ENCODE measurements at places on chromosomes 6 and 20. TPM values are rescaled to one million over a fixed set of nuclear protein-coding genes. Genes with fewer than 3 reads are reported as not detected.

DNA sequence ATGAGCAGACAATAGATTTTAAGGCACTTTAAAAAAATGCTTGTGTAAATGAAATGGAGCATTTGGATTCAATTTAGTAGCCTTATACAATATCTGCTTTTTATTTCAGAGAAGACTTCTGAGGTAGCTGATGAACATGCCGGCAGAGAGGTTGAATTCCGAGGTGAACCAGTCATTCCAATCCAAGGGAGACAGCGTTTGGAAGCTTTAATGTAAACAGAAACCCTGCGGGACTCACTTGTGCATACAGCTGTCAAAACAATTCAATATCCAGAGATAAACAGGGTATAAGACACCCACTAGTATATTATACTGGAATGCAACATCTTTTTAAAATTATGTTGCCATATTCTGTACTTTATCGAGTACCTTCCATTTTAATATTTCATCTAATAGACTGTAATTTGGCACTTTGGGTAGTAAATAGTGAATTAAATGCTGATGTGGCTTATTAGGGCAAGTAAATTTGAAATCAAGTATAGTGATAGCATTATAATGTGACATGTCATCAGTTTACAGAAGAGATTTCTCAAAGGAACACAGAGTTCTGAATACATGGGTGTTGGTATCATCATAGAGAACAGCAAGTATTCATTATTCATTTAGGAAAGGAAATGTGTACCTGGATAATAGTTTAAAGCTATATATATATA, 347.7 kb downstream of the PRKN start:
- no peak overlapping the region for H3K27ac ChIP-seq
- H3K4me1 ChIP-seq, result no peaks in the 10 kb centered on the region
- H3K27me3 ChIP-seq, result no peaks in the 10 kb centered on the region

DNA sequence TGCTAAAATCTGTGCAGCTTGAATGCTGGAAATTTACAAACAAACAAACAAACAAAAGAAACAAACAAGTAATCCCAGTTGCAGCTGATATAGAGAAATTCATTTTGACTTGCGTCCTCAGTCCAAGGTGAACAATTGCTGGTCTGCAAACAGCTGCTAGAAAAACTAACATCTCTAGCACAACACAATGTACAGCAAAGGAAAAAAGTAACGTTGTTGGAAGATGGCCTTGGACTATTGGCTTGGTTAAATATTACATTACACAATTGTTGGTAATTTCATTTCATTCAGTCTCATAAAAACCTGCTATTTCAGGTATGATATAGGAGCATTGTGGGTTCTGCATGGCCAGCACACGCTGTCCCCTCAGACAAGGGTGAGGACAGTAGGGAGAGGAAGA, 50.0 kb downstream of the STMND1 start:
- H3K27me3 ChIP-seq, result no peaks in the 10 kb centered on the region
- H3K36me3 ChIP-seq, result no peaks in the 10 kb centered on the region
- H3K4me1 ChIP-seq, result no peaks in the 10 kb centered on the region
- no peak overlapping the region for H3K27ac ChIP-seq

RNF114 gene
- 30.2 TPM for polyA plus RNA-seq

GRCh38 chr20:58403272-58403671, 14.2 kb downstream of the VAPB start:
- H3K4me3 ChIP-seq, result no peak overlapping the region
- H3K4me1 ChIP-seq, result no peaks in the 10 kb centered on the region
- DNase-seq, result no peak
- H3K27ac ChIP-seq, result no peak overlapping the region

- no peaks in the 10 kb centered on the region for H3K27me3 ChIP-seq
- no peak overlapping the region for H3K27ac ChIP-seq
- peaks cover 14% of the 10 kb centered on the region for H3K4me1 ChIP-seq
- peaks cover 7% of the 10 kb centered on the region for H3K36me3 ChIP-seq
- no peak for DNase-seq
Measured at GRCh38 chr6:43434001-43434840, 6.9 kb downstream of the ABCC10 start.

GRCh38 chr6:63864671-63865318, 229.2 kb downstream of the PHF3 start:
- H3K4me1 ChIP-seq, result no peaks in the 10 kb centered on the region
- H3K36me3 ChIP-seq, result no peaks in the 10 kb centered on the region
- DNase-seq, result no peak
- H3K4me3 ChIP-seq, result no peak overlapping the region
- H3K27me3 ChIP-seq, result no peaks in the 10 kb centered on the region

C6orf58 gene
- 0.07 TPM for polyA plus RNA-seq

DNA sequence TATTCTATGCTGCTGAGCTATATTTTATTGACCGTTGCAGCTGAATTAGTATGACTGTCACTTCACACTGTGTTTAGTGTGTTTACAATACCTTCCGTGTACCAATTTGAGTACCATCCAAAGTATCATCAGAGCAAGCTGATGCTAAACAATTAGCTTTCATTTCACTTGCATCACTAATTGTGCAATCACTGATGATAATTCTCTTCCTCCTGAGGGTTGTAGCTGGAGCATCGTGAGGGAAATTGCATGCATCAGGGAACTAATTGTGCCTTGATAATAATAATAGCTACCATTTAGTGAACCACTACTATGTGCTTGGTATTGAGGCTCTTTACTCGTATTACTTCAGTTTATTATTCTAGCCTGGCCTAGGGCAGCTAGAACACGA, 384.8 kb upstream of the SOX4 start:
- H3K4me3 ChIP-seq, result no peak overlapping the region
- no peak for DNase-seq
- no peaks in the 10 kb centered on the region for H3K36me3 ChIP-seq
- H3K4me1 ChIP-seq, result peaks cover 2% of the 10 kb centered on the region
- H3K27me3 ChIP-seq, result no peaks in the 10 kb centered on the region

DNA sequence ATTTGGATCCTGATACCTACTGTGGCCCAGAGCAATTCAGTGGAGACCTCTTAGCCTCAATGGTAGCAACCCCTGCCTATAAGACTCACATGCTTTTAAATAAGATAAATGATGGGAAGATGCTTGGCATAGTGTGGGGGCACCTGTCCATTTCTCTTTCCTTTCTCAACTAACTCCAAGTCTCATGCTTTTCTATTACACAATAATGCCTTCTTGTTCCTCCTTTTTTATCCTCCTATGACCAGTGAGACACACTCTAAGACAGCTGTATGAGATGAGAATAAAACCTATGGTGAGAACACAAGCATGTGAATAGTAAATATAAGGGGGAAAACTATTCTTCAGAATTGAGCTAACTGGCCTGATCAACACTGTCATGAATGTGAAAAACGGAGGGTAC, 147.0 kb upstream of the STXBP5 start:
- no peak overlapping the region for H3K4me3 ChIP-seq
- peak overlapping the region; percentile 34 for H3K27ac ChIP-seq
- H3K36me3 ChIP-seq, result no peaks in the 10 kb centered on the region
- H3K27me3 ChIP-seq, result no peaks in the 10 kb centered on the region

- H3K27me3 ChIP-seq, result no peaks in the 10 kb centered on the region
- H3K4me3 ChIP-seq, result no peak overlapping the region
- no peak overlapping the region for H3K27ac ChIP-seq
- no peak for DNase-seq
Measured at GRCh38 chr6:128495536-128496333, 24.7 kb downstream of the PTPRK start.

HLA-DPB1 gene
- polyA plus RNA-seq, result 1.0 TPM

GRCh38 chr20:32652739-32653526, 20.8 kb downstream of the C20orf203 start:
- H3K36me3 ChIP-seq, result no peaks in the 10 kb centered on the region
- H3K27ac ChIP-seq, result peak overlapping the region; percentile 24
- peak overlapping the region; percentile 60 for H3K4me3 ChIP-seq
- peak; percentile 91 for DNase-seq
- H3K4me1 ChIP-seq, result peaks cover 5% of the 10 kb centered on the region

DNA sequence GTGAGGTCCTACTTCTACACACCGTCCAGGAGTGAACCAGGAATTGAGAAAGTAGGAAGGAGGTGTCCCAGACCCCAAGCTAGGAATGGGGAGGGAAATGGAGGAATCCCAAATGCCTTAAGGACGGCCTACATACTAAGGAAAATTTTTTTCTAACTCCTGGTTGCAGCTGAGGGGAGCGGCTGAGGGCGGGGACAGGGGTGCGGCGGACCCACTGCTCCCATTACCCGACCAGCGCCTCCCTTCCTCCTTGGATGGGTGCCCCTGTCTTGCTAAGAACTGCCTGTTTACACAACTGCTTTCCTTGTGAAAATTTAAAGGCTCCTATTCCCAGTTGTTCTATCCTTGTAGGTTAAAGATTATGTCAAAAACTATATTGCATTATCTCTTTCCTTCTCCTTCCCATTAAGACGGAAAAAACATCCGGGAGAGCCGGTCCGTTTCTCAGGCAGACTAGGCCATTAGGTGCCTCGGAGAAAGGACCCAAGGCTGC, 699 bp upstream of the HSPA1B start:
- no peak for DNase-seq
- no peaks in the 10 kb centered on the region for H3K27me3 ChIP-seq
- H3K27ac ChIP-seq, result peak overlapping the region; percentile 90
- no peaks in the 10 kb centered on the region for H3K36me3 ChIP-seq

EYS gene
- 0.05 TPM for polyA plus RNA-seq

DNA sequence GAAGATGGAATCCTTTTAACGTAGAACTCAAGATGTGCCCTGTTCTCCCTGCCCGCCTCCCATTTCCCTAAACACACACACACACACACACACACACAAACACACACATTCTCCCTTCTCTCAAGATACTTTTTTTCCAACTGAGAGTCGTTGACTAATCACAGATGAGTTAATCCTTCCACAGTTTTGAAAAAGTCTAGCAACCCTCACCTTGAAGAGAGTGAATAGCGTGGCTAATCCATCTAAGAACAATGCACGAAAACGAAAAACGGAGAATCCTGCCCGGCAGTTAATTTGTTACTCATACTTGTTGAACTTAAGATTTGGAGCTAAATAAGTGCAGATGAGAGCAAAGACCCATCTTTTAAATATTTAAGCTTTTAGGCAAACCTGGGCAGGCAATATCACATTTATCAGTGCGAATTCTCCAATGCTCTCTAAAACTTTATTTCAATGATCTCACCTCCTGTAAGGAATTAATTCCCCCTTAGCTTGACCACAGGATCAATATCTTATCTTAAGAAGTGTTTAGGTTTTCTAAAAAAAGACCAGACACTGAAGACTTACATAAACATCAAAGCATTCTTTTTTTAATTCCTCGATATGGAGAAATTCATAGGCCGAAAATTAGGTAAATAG, 1.1 kb downstream of the AGPAT4 start:
- no peaks in the 10 kb centered on the region for H3K27me3 ChIP-seq
- no peaks in the 10 kb centered on the region for H3K36me3 ChIP-seq
- H3K4me1 ChIP-seq, result no peaks in the 10 kb centered on the region
- H3K4me3 ChIP-seq, result peak overlapping the region; percentile 79
- H3K27ac ChIP-seq, result peak overlapping the region; percentile 35
- no peak for DNase-seq

GRCh38 chr6:80437221-80437620, 330.8 kb downstream of the BCKDHB start:
- H3K36me3 ChIP-seq, result no peaks in the 10 kb centered on the region
- H3K4me3 ChIP-seq, result no peak overlapping the region
- H3K27me3 ChIP-seq, result no peaks in the 10 kb centered on the region
- no peak for DNase-seq
- H3K27ac ChIP-seq, result peak overlapping the region; percentile 76

DNA sequence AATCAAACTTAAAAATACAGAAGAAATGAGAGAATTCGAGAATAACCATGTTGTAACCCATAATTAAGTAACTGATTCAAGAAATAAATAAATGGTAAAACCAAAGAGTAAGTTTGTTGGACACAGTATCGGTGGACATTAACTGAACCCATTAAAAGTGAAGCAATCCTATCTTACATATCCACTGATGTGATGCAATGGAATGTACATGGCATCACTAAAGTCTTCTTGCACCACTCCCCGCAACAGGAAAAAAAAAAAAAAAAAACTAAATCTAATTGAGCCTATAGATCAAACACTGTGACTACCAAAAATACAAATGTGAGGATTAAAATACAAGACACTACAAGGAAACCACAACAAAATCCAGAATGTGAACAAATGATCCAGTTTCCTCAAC, 7.9 kb downstream of the SNX14 start:
- peaks cover 18% of the 10 kb centered on the region for H3K36me3 ChIP-seq
- no peaks in the 10 kb centered on the region for H3K27me3 ChIP-seq
- no peak overlapping the region for H3K4me3 ChIP-seq
- no peak overlapping the region for H3K27ac ChIP-seq

GRCh38 chr6:111204881-111205280, 117.6 kb downstream of the SLC16A10 start:
- no peaks in the 10 kb centered on the region for H3K36me3 ChIP-seq
- H3K27me3 ChIP-seq, result no peaks in the 10 kb centered on the region
- H3K4me1 ChIP-seq, result no peaks in the 10 kb centered on the region
- no peak overlapping the region for H3K4me3 ChIP-seq
- DNase-seq, result no peak

DNA sequence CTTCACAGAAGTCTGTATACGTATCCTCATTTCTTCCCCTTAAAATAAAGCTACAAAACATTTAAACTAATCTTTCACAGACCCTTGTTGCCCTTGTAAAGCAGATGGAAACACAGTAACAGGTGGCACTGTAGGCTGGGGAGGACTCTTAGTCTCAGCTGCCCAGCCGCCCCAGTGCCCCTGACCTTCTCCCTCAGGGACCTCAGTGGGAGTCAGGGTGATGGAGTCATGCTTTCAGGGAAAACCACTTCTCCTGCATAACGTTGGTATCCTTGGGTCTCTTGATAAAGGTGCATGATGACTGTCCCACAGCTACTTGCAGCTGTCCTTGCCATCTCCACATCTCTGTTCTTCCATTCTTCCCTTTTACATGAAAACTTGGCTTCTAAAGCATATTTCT, 198.6 kb downstream of the CDKAL1 start:
- no peak overlapping the region for H3K27ac ChIP-seq
- H3K4me1 ChIP-seq, result no peaks in the 10 kb centered on the region
- no peaks in the 10 kb centered on the region for H3K36me3 ChIP-seq
- H3K27me3 ChIP-seq, result no peaks in the 10 kb centered on the region
- H3K4me3 ChIP-seq, result no peak overlapping the region

GRCh38 chr6:133973109-133973971, 20.3 kb downstream of the TBPL1 start:
- no peaks in the 10 kb centered on the region for H3K27me3 ChIP-seq
- peak; percentile 47 for DNase-seq
- no peak overlapping the region for H3K4me3 ChIP-seq
- peak overlapping the region; percentile 1 for H3K27ac ChIP-seq

GRCh38 chr20:925516-925915, 9.4 kb upstream of the ANGPT4 start:
- no peak for DNase-seq
- no peaks in the 10 kb centered on the region for H3K4me1 ChIP-seq
- H3K27me3 ChIP-seq, result no peaks in the 10 kb centered on the region
- H3K36me3 ChIP-seq, result no peaks in the 10 kb centered on the region
- H3K4me3 ChIP-seq, result no peak overlapping the region
- H3K27ac ChIP-seq, result no peak overlapping the region

Data from SK-N-SH (cell line).